ENCODE measurements at places on chromosomes 4 and X.

GRCh38 chrX:108696690-108697089 is 39.7 kb downstream of the IRS4 start:
- DNase-seq = no peak

DNA sequence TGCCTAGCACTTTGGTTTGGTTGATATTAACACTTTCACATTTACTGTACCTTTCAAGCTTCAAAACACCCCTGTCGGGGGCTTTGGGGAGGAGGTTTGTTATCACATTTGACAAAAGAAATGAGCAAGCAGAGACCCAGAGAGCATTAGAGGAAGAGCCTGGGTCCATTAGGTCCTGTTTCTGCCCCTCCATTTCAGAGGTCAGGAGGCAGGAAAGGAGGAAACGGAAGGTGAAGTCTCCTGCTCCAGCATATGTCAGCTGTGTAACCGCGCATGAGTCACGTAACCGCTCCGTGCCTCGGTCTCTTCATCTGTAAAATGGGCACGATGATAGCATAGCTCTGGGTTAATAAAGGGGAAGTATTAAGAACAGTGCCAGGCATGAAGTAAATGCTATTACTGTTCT is 201.9 kb upstream of the BCOR start:
- no peak for DNase-seq

- no peak for DNase-seq
Observed at GRCh38 chrX:30971774-30972603, 82.9 kb upstream of the TAB3 start.

- no peak for DNase-seq
Observed at GRCh38 chrX:101605146-101605545, 12.7 kb downstream of the ARMCX6 start.

GRCh38 chr4:173217075-173217474 is 48.5 kb downstream of the GALNT7 start:
- no peak for DNase-seq

- no peak for DNase-seq
Observed at GRCh38 chr4:74540193-74540592, 95.3 kb downstream of the AREG start.

- no peak for DNase-seq
Observed at GRCh38 chr4:158002173-158002572, 170.7 kb downstream of the GASK1B start.

DNA sequence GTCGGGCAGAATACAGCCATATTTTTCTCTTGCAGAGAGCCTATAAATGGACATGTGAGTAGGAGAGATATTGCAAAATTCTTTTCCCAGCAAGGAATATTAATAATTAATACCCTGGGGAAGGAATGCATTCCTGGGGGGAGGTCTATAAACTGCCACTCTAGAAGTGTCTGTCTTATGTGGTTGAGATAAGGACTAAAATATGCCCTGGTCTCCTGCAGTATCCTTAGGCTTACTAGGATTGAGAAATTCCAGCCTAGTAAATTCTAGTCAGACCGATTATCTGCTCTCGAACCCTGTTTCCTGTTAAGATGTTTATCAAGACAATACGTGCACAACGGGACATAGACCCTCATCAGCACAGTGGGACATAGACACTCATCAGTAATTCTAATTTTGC is 872.6 kb downstream of the FSTL5 start:
- DNase-seq = no peak

DNA sequence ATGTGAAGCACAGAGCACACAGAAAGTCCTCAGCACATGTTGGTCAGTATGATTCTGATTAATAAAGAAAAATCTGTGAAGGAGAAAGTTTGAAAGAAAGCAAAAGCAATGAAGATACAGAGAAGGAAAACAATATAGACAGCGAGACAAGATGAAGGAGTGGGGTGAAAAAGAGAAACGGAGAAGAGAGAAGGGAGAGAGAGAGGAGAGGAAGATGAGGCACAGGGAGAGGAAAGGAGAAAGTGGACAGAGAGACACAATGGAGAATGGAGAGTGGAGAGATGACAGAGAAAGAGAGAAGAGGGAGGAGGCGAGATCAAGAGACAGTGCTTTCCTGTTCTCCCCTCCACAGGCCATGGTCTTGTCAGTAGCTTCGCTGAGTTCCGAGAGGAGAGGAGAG is 3.9 kb upstream of the KCND1 start:
- DNase-seq = no peak

DNA sequence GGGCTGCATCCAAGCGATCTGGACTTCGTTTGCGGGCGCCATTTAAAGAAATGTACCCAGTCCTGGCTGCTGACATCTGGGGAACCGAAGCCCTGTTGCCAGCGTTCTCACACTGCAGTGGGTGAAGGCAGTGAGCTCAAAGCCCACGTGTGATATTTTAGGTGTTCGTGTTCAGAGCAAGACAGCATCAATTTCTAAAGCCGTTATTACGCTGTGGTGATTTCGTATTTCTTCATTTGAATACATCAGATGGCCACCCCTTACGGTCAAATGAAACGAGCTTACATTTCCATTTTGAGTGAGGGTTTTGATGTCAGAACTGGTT is 376 bp upstream of the C4orf36 start:
- no peak for DNase-seq

GRCh38 chr4:2746891-2747695 is 9.0 kb downstream of the TNIP2 start:
- DNase-seq = no peak

DNA sequence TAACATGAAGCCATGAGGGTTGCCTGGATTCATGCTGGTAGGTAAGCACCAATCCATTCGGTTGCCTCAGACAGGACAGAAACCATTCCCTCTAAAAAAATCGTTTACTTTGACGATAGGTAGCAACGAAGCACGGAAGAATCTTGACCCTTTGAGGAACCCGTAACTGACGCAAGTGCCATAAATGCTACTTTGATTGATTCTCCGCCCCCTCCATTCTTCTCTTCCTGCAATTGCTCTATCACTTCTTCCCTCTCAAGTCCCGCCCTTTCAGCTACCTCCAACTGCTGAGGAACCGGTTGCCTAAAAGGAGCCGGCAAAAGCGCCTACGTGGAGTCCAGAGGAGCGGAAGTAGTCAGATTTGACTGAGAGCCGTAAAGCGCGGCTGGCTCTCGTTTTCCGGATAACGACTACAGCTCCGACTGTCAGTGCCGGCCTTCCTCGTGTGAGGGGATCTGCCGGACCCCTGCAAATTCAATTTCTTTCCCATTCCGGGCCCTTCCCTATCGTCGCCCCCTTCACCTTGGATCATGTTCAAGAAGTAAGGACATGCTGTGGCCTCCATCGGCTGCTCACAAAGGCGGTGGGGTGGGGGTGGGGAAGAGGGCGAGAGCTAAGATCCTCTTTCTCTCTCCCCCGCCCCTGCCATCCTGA is at the start of gene MCTS1:
Gene MCTS1, plus strand, starts transcription at position 395 of the 654 bp plus-strand sequence. Its CDS starts 136 bp downstream, at position 531.
- DNase-seq = peak; percentile 35
